Left renal cortex interstitium (tissue), 4 donors: ENCODE measurements at places on chromosomes 16 and 17.

DNA sequence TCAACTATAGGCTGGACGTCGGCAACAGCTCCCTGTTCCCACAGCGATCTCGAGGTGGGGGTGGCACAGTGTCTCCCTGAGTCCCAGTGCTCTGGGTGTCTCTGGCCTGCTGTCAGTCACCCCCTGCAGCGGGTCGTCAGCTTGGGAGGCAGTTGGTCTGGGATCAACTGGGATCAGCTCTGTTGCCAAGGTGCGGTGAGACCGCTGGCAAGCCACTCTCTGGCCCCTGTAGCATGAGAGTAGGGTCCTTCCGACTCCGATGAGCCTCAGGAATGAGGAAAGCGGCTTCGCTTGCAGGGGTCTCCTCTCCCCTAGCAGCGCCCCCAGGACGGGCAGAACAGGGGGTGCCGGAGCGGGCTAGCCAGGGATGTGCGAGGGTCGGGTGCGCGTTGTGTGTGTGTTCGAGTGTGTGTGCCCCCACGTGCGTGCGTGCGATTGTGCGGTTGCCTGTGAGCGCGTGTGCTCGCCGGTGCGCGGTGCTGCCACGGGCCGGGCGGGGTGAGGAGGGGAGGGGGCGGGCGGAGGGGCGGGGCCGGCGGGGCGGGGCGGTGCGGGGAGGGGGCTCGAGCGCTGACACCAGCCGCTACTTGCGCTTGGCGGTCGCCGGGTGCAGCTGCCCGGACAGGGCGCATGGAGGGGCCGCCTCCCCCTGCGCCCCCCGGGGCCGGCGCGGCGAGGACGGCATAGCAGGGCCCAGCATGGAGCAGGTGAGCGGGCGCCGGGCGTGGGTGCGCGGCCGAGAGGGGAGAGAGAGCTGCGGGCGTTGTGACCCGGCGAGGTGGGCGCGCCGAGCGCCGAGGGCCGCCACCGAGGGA is 9.4 kb upstream of the ARHGAP23 start:
- no peak for DNase-seq

DNA sequence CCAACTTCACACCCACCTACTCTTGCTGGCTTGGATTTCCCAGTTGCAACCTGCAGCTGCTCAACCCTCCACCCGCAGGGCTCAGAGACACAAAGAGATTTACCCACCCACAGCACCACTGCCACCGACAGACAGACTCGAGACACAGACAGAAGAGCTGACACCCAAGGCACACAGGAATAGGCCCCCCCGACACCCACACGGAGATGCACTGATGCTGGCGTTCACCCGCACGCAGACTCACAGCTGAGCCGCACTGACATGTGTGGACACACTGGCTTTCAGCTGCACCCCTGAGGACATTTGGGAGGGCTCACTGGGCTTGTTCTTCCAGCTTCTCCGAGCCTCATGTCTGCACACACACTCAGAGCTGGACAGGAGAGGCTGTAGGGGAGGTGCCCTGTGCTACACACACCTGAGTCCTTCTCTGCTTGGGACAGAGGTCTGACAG is 8.2 kb downstream of the STX1B start:
- no peak for DNase-seq

GRCh38 chr16:85710732-85711131 is 22.0 kb upstream of the GINS2 start:
- DNase-seq = no peak

DNA sequence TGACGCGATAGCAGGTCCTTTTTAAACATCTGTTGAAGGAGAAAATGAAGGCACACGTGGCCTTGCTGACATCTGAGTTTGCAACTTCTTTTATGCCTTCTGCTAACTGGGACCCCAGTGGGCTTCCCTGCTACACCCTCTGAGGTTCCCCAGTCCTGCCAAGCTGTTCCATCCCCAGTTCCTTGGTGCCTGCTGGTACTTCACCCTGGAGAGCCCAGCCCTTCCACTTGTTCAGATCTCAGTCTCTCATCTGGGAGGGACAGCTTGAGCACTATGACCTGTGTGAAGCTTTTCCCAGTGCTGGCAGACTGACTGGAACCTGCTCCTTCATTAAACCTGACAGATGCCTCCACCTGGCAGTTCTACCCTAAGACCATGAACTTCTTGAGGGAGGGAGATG is 95.5 kb downstream of the WWOX start:
- no peak for DNase-seq

DNA sequence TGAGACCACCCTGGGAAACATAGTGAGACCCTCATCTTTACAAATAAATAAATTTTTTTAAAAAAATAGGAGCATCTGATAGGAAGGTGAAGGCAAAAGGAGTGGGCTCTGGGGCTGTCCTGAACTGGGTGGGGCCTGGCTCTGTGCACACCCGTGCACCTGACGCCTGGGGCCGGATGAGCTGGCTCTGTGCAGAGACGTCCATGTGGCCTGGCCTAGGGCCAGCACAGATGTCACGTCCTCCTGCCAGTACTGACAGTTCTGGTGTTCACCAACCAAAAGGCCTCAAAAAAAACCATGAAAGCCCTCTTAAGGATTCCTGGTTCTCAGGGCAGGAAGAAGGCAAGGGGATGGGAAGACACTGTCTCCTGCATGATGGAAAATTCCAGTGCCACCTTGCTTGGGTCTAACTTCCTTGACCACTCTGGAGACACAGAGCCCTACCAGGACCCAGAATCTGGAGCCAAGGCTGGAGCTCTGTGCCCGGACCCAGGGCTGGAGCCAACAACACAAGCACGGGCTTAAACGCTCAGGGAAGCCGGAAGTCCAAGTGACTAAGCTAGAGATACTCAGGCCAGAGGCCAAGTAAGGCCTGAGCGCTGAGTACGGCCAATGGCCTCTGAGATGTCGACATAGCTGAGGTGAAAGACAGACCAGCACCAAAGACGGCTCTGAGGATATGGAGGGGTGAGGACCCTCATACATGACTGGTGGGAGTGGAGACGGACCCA is 32.9 kb downstream of the COPRS start:
- DNase-seq = no peak

GRCh38 chr16:29806641-29807425 is 504 bp downstream of the MAZ start:
- DNase-seq = no peak

GRCh38 chr17:72714357-72714966 is 378.0 kb downstream of the SLC39A11 start:
- no peak for DNase-seq

- DNase-seq = no peak
Observed at GRCh38 chr16:77668201-77668600, 54.1 kb upstream of the NUDT7 start.

DNA sequence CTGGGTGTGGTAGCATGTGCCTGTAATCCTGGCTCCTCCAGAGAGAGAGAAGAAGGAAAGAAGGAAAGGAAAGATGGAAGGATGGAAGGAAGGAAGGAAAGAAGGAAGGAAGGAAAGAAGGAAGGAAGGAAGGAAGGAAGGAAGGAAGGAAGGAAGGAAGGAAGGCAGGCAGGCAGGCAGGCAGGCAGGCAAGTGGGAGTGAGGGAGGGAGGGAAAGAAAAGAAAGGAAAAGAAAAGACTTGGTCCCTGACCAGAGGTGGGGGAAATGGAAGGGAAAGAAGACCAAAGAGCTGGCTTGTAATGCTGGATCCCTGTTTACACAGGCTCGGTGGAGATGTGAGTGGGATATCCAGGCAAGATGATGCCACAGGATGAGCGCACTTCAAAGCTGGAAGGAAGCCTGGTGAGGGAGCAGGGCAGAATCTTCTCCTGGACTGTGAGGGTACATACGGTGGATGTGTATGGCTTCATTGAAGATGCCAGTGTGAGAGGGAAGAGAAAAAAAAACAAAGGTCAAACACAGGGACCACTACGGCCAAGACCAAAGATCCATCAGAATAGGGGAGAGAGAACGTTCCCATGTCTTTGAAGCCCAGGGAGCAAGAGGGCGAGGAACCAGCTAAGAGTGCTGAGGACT is 2.1 kb downstream of the CES1 start:
- no peak for DNase-seq
